ENCODE measurements at places on chromosomes 12 and 14. TPM values are rescaled to one million over a fixed set of nuclear protein-coding genes. Genes with fewer than 3 reads are reported as not detected.

DNA sequence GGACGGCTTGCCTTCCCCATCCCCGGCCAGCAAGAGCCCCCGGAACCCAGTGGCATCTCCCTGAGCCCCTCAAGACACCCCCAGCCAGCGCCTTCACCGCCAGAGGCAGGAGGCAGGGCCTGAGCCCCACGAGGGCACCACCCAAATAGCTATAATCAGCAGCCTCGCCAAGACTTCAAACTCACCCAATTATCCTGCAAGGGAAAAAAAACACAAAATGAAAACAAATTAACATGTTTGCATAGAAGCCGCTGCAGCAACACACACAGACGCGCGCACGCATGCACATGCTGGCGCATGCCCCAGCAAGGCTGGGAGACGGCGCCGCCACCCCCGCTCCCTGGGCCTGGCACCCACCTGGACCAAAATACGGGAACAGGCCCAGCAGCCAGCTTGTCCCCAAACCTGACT is 15.8 kb downstream of the FAM222A start:
- no peak for DNase-seq

DNA sequence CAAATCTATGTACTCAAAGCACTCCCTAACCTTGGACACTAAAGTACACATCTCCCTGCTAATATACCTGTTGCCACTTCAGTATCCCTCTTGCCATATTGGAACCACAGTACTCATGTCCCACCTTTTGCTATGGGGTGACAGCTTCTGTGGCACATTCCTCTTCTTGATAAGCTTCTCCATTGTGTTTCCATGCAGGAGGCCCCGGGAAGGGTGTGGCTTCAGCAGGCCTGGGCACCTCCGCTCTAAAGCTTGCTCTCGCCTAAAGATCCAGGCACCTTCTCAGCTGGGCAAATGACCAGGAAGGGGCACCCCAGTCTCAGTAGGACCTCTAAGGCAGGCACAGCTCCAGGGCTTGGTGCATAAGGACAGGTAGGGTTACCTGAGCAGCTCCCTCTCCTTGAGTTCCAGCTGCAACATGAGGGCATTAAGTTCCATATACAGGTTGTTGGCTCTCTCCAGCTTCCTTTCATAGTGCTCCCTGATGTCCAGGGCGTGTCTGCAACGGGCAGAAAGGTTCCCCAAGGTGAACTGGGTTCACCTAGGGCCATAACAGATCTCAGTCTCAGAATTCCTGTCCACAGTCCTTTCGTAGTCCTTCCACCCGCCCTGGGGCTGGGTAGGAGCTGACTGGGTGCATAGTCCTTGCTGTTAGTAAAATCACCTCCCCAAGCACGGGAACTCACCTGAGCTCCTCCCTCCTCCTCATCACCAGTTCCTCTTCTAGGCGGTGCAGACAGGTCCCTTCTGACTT is 15.9 kb downstream of the MAP3K12 start:
- no peak for DNase-seq

GRCh38 chr12:118185602-118186397 is 49.9 kb downstream of the PEBP1 start:
- no peak for DNase-seq

Gene KLRG1
- 7.9 TPM for total RNA-seq

Gene TSHR
- not detected for total RNA-seq

Gene MYF6
- not detected for total RNA-seq

Gene CPNE6
- total RNA-seq, result not detected
